ENCODE measurements at places on chromosomes 3 and 15. TPM values are rescaled to one million over a fixed set of nuclear protein-coding genes. Genes with fewer than 3 reads are reported as not detected.
A peak's percentile ranks its signal among the peaks of the same experiment; 100 is the strongest.

Gene GPR156
- 3.0 TPM for total RNA-seq

Gene SLC22A13
- total RNA-seq, result 0.44 TPM

Gene CYP1A1
- total RNA-seq, result 0.33 TPM

DNA sequence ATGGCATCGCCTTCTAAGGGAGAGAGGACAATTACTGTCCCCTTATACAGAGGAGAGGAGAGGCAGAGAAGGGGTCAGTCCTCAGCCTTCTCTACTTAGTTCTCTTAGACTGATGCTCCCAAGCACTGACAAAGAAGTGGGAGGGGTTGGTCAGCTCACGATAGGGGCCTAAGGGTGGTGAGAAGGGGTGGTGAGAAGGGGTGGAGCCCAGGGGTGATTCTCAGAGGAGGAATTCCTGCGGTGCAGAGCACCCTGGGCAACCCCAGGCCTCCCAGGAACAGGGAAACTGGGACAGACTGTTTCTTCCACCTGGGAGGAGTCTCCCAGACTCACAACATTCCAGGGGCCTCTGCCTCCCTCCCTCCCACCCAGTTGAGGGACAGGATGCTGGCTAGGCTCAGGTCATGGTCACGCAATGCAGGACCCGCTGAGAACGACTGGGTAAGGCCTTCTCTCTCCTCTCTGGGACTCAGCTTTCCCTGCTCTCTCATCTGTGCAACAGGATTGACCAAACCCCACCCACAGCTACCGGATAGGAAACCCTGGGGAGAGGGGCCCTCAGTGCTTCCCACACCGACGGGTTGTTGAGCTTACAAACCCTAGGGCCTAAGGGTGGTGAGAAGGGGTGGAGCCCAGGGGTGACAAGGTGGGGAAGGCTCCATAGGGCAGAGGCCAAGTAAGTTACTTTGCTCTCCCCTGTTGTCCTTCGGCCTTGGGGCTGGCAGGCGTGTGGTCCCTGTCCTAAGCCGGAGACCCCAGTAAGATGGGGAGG lies 1.5 kb downstream of the TPRA1 start:
- peak; percentile 84 for DNase-seq
- no peaks in the 10 kb centered on the region for H3K36me3 ChIP-seq
- H3K4me1 ChIP-seq, result peaks cover 22% of the 10 kb centered on the region
- peak overlapping the region; percentile 70 for H3K4me3 ChIP-seq

GRCh38 chr3:39285332-39285731 lies 5.5 kb upstream of the CX3CR1 start:
- no peaks in the 10 kb centered on the region for H3K27me3 ChIP-seq
- DNase-seq, result no peak
- no peaks in the 10 kb centered on the region for H3K36me3 ChIP-seq

- no peak for DNase-seq
- no peak overlapping the region for H3K4me3 ChIP-seq
- H3K4me1 ChIP-seq, result no peaks in the 10 kb centered on the region
- no peaks in the 10 kb centered on the region for H3K27me3 ChIP-seq
These were observed 859.4 kb upstream of the NR2F2 start for GRCh38 chr15:95470997-95471689.

GRCh38 chr3:13189639-13190377 lies 116.6 kb upstream of the IQSEC1 start:
- no peaks in the 10 kb centered on the region for H3K36me3 ChIP-seq
- peak; percentile 15 for DNase-seq
- no peak overlapping the region for H3K4me3 ChIP-seq
- peaks cover 39% of the 10 kb centered on the region for H3K4me1 ChIP-seq
- H3K27me3 ChIP-seq, result no peaks in the 10 kb centered on the region

- H3K4me3 ChIP-seq, result no peak overlapping the region
- 0 out of 2 replicates have a peak, but pooled peaks cover 4% of the 10 kb centered on the region for H3K4me1 ChIP-seq
- no peaks in the 10 kb centered on the region for H3K36me3 ChIP-seq
- H3K27me3 ChIP-seq, result no peaks in the 10 kb centered on the region
These were observed 112.7 kb downstream of the NFKBIZ start for GRCh38 chr3:101962055-101962454.

Data from PC-9 (cell line).